Stimulated activated CD4-positive, alpha-beta T cell treated with anti-CD3 and anti-CD28 coated beads, Interleukin-15, amount 100 ng/mL, for 24 hours (primary cell): ENCODE measurements at places on chromosomes 1 and 21.

GRCh38 chr21:44907966-44908895 lies 12.5 kb downstream of the ITGB2 start:
- no peak for DNase-seq

DNA sequence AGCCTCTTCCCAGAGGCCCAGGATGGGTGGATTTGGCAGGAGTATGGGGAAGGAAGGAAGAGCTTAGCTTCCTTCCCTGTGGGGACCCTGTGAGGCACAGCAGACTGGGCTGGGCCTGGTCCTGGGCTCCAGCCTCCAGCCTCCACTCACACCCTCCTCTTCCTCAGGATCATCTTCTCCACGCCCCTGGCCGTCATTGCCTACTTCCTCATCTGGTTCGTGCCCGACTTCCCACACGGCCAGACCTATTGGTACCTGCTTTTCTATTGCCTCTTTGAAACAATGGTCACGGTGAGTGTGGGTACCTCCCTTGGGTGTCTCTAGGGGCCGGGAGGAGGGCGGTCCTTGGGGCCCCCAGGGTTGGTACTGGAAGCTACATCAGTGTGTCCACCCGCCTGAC lies 10.1 kb downstream of the MFSD2A start:
- DNase-seq: no peak

GRCh38 chr1:212106286-212106792 lies 70.8 kb downstream of the DTL start:
- DNase-seq: no peak

DNA sequence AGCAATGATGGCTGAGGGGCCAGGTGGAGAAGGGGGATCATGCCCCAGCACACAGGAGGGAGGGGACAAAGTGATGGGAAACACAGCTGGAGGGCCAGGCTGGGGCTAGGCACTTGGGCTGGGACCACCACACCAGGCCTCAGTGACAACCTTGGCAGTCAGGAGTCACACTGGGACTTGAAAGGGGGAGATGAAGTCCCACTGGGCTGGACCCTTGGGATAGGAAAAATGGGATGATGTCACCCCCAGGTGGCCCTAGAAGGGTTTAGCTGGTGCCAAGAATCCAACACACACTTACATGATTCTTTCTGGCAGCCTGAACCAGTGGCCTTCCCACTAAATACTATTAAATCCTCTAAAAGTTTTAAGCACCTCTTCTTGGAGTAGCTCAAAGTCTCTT lies 17.1 kb downstream of the ZBTB17 start:
- no peak for DNase-seq

DNA sequence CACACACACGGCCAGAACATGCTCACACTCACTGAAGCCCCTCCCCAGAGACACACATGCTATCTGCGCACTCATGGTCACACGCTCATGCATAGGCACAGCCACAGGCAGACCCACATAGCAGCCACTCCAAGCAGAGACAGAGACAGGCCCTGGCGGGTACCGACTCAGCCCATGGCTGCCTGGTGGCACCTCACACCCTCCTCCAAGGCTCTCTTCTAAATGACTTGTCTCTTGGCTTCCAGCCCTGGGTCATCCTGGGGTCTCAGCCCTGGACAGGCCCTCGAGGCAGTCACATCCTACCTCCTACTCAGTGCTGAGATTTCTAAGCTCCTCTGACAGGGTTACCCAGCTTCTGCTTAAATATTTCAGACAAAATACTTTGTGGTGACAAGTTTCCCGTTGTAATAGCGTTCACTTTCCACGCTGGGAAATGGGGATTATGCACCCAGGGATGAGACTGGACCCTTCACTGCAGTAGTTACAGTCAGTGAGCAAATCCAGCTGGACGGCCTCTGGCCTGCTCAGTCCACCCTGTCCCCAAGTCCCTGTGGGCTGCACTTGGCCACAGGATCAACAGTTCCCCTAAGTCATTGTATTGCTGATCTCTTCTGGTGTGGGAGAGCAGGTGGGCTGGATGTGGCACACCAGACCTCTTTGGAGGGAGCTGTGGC lies 2.9 kb upstream of the NFASC start:
- DNase-seq: no peak

GRCh38 chr1:202046748-202047708 lies 36.6 kb downstream of the ELF3 start:
- no peak for DNase-seq

GRCh38 chr1:24769656-24770651 lies 24.7 kb downstream of the CLIC4 start:
- no peak for DNase-seq

GRCh38 chr1:15068997-15069396 lies 84.5 kb upstream of the TMEM51 start:
- DNase-seq: no peak

DNA sequence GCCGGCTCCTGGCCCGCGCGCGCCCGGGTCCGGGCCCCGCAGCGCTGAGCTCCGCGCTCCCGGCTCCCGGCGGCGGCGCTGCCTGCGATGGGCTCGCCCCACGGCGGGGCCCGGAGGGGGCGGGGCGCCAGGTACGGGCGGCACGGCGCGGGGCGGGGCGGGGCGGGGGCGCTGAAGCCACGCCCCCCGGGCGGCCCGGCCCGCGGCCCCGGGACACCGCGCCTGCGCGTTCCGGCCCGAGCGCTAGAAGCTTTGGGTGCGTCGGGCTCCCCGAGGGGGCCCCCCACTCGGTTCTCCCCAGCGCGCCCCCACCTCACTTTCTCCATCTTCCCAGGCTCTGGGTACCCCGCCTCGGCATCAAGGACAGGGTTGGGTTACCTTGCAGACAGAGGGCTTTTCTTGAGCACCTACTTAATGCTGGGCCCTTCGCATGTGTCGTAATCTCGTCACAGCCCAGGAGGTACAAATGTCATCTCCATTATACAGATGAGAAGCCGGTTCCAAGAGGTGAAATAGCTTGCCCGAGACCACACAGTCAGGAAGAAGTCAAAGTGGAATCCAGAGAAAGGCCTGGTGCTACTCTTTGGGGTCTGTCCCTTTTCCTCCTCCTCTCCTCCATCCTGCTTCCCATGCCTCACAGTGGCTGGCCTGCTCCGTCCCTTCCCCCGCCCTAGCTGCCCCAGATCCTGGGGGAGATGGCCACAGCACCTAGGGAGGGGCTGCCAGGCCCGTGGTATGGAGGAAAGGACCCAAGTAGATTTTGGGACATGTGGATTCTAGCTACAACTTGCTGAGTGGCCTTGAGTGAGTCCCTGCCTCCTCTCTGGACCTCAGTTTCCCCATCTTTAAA lies 46.5 kb downstream of the RAP1GAP start:
- DNase-seq: peak; percentile 72

DNA sequence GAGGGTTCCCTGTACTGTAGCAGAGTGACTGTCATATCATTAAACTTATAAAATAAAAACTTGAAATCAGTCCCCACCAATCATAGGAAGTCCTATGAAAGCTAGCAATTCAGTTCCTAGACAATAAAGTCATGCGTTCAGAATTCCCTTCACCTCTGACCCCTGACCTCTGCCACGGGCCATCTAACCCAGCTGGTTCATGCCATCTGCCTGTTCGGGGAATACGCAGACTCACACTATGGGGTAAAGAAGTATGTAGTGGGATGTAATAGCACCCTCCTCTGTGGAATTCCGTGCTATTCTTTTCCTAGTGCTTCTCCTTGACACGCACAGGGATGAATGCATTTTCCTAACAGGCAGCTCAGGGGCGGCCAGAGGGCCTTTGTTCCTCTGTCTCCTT lies 2.1 kb downstream of the GSTM4 start:
- DNase-seq: no peak

- DNase-seq: no peak
Measured at GRCh38 chr1:8202182-8202905, 115.6 kb upstream of the SLC45A1 start.

DNA sequence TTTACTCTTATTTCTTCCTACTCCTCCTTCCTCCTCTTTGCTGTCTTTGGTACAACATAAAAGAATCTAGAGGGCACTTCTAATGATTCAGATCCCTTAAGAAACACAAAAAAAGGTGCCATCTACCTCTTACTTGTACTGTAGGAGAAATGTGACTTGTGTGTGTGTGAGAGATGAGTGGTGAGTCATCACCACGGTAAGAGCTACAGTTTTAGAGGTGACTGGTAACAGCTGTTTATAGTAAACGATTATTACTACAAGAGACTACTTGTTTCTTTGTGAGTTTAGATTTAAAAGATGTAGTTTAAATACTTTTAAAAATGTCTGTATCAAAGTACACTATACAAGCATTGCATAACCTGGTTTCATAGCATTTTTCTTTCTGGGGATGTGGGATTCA lies 40.4 kb downstream of the SLC35D1 start:
- DNase-seq: peak; percentile 14
